Activated CD8-positive, alpha-beta memory T cell treated with anti-CD3 and anti-CD28 coated beads, Interleukin-2, amount 10 ng/mL, durations not matched to agents 7 days and 5 days (primary cell): ENCODE measurements at places on chromosomes 16 and 17. TPM values are rescaled to one million over a fixed set of nuclear protein-coding genes. Genes with fewer than 3 reads are reported as not detected.

Gene TM4SF5
- total RNA-seq: not detected

Gene DNAH3
- 0.02 TPM for total RNA-seq

Gene CHST5
- total RNA-seq: not detected

Gene DHX58
- 65.8 TPM for total RNA-seq

Gene ZNF385C
- total RNA-seq: 0.18 TPM

Gene SRL
- not detected for total RNA-seq

Gene KCNH6
- total RNA-seq: not detected

Gene MILR1
- total RNA-seq: 0.82 TPM

Gene CCDC144A
- 0.56 TPM for total RNA-seq

Gene KIAA0753
- total RNA-seq: 16.5 TPM

Gene SPECC1
- 17.6 TPM for total RNA-seq

Gene SMIM36
- total RNA-seq: not detected

Gene CCL5
- total RNA-seq: 1,249 TPM
